NCI-H1417 treated with DMSO at 0.1 percent for 48 hours (cell line): ENCODE measurements at places on chromosomes 2 and 18.

GRCh38 chr2:183903026-183903425 is 695.3 kb upstream of the ZNF804A start:
- no peak for DNase-seq

GRCh38 chr2:160388464-160389263 is 104.9 kb downstream of the RBMS1 start:
- no peak for DNase-seq

DNA sequence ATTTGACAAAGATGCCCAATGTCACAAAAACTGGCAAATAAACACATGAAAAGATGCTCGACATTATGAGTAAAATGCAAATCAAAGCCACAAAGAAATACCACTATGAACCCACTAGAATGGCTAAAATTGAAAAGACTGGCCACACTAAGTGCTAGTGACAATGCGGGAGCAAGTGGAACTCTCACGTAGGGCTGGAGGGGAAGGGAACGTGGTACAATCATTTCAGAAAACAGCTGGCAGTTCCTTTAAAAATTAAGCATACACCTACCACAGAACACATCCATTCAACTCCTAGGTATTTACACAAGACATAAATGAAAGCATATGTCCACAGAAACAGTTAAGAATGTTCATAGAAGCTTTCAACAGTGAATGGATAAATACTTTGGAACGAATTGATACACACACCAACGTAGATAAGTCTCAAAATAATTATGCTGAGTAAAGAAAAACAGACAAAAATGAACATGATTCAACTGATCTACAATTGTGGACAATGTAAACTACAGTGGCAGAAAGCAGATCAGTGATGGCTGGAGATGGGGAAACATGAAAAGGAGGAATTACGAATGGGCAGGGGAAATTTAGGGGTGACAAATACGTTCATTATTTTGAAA is 71.7 kb downstream of the MYOM1 start:
- no peak for DNase-seq

DNA sequence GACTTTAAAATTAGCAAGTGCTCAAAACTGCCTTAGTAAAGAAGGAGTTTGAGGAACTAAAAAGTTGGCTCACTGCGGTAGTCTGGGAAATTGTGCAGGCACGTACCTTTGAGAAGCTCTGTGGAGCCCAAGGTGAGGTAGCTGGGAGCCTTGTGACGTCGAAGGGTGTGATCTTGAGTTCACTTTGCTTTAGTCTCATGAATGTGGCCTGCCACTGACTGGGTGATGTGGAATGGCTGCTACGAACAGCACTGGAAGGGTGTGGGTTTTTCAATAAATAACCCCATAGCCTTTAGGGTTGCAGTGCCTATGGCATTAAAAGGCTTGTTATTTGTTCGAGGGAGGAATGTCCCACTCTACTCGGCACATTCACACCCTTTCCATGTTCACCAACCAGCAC is 312.3 kb downstream of the PRKCE start:
- DNase-seq = no peak

- no peak for DNase-seq
Measured at GRCh38 chr18:5868218-5868854, 27.0 kb downstream of the TMEM200C start.

DNA sequence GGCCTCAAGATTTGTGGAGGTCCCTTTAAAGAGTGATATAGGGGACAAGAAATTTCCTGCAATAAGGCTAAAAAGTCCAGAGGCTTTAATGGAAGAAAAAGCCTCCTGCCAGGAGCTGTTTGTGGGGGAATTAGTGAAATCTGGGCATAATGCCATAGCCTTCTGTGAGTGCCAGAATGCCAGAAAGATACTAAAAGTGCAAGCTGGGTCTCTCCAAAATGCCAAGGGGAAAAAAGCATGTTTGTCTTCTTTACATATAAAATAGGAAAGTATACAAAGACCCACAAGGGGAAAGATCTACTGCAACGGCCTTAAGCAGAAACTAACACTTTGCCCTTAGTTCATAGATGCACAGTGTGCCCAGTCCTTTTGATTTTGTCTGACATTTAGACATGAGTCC is 647.7 kb upstream of the ZNF804A start:
- no peak for DNase-seq

DNA sequence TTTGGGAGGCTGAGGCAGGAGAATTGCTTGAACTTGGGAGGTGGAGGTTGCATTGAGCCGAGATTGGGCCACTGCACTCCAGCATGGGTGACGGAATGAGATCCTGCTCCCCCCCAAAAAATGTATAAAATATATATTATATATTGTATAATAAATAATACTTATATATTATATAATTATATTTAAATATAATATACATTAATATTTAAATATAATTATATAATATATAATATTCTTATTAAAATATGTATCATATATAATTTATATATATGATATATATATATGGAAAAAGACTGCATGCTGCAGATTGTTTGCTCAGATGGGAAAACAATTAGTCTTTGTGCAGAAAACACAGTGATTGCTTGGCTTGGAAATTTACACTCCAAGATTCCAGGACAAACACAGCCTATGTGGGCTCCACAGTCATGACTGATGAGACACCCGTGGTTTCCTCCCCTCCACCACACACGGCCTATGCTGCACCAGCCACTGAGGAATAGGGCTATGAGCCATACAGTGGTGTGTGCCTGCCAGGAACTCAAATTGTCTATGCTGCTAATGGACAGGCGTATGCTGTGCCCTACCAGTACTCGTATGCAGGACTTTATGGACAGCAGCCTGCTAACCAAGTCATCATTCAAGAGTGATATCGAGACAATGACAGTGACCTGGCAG is 30.0 kb downstream of the PMAIP1 start:
- DNase-seq = no peak

DNA sequence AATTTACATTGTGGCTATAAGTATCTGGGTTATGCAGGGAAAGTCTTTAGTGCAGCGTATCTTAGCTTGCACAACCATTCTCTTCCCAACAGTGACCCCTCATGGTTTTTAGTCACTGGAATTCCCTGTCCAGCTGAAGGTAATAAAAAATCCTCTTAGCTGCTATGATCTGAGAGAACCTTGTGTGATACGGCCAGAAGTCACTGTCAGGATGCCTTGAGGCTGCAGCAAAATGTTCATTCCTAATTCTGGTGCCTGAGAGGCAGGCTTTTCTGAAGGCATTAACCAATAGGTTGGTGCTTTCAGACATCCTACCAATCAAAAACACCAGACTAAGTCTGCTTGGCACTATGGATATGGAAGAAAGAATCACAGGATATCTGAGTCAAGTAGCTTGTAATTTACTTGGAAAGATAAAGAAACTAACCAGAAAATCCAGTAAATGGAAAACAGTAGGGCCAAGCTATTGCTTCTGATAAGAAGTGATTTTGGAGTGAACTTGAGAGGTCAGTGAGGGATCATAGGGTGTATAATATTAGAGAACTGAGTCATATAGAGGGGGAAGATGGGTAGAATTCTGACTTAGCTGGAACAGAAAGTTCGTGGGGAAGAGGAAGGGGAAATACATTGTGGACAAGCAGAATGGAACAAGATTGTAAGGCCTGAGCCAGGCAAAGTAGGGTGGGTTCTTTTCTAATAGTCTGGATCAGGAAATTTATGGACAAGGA is 89.0 kb upstream of the SLC14A2 start:
- DNase-seq = no peak

DNA sequence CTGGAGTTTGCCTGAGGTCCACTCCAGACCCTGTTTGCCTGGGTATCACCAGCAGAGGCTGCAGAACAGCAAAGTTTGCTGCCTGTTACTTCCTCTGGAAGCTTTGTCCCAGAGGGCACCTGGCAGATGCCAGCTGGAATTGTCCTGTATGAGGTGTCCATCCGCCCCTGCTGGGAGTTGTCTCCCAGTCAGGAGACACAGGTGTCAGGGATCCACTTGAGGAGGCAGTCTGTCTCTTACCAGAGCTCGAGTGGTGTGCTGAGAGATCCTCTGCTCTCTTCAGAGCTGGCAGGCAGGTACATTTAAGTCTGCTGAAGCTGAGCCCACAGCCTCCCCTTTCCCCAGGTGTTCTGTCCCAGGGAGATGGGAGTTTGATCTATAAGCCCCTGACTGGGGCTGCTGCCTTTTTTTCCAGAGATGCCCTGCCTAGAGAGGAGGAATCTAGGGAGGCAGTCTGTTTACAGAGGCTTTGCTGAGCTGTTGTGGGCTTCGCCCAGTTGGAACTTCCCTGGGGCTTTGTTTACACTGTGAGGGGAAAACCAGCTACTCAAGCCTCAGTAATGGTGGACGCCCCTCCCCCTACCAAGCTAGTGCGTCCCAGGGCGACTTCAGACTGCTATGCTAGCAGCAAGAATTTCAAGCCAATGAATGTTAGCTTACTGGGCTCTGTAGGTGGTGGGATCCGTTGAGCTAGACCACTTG is 34.7 kb downstream of the TFPI start:
- no peak for DNase-seq

- DNase-seq = no peak
Measured at GRCh38 chr2:128772671-128773070, 454.0 kb upstream of the HS6ST1 start.

GRCh38 chr2:229775614-229776313 is 61.4 kb upstream of the DNER start:
- no peak for DNase-seq

GRCh38 chr2:25473758-25474340 is 132.1 kb upstream of the DNMT3A start:
- DNase-seq = no peak

- no peak for DNase-seq
Measured at GRCh38 chr2:207764096-207764630, 5.5 kb downstream of the FZD5 start.

GRCh38 chr2:201149064-201149820 is 33.3 kb downstream of the CFLAR start:
- DNase-seq = no peak

DNA sequence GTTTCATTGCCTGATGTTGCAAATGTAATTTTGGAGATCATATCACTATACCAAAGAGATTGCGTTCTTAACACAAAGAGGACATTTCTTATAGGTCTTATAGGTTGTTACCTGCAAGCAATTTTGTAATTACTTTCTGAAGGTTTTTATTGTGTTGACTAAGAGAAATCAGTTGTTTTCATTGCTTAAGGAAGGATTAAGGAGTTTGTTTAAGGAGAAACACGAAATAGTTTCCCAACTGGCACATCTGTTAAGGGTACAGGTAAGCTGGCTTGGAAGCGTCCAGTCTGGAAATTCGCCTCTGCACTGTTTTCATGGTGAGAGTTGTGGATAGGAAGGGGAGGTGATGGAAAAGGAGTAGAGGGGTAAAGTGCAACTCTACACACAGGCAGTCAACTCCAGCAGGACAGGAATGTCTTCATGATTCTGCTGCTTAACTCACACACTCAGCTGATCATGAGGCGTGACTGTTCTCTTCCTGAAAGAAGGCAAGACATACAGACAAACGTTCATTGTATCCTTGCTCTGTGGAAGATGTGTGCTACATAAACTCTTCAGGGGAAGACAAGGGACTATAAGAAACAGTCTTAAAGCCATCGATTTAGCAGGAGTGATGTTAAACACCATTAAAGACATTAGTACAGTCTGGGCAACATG is 61.4 kb upstream of the ACSL3 start:
- DNase-seq = no peak

DNA sequence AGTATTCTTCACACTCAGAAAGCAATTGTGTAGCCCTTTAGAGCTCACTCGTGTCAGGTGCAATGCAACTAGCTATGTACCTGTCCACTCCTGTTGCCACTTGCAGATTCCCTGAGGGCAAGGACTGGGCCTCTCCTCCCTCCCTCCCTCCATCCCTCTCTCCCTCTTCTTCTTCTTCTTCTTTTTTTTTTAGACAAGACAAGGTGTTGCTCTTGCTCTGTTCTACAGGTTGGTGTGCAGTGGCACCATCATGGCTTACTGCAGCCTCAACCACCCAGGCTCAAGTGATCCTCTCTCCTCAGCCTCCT is 119.7 kb downstream of the ACKR3 start:
- DNase-seq = no peak

- DNase-seq = no peak
Measured at GRCh38 chr2:117856415-117857210, 42.1 kb downstream of the DDX18 start.
